ENCODE measurements at places on chromosomes 1 and 21. TPM values are rescaled to one million over a fixed set of nuclear protein-coding genes. Genes with fewer than 3 reads are reported as not detected.
A peak's percentile ranks its signal among the peaks of the same experiment; 100 is the strongest.

DNA sequence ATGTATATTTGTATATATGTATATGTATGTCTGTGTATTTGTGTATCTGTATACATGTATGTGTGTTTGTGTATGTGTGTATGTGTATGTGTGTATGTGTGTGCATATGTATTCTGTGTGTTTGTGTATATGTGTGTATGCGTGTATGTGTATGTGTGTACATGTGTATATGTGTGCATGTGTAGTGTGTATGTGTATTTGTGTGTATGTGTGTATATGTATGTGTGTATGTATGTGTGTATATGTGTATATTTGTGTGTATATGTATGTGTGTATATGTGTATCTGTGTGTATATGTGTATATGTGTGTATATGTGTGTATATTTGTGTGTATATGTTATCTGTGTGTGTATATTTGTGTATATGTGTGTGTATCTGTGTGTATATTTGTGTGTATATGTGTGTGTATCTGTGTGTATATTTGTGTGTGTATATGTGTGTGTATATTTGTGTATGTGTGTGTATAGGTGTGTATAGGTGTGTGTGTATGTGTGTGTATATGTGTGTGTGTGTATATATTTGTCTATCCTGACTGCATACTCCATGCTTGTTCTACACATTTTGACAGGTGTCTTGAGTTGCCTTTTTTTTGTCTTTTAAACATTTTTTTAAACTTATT lies 101.5 kb downstream of the SCCPDH start:
- no peaks in the 10 kb centered on the region for H3K4me1 ChIP-seq
- H3K27ac ChIP-seq: no peak overlapping the region
- H3K27me3 ChIP-seq: no peaks in the 10 kb centered on the region
- H3K36me3 ChIP-seq: no peaks in the 10 kb centered on the region

GRCh38 chr21:35559829-35560225 lies 500.5 kb downstream of the SETD4 start:
- no peak for DNase-seq
- H3K27me3 ChIP-seq: no peaks in the 10 kb centered on the region

- H3K27ac ChIP-seq: no peak overlapping the region
- H3K36me3 ChIP-seq: no peaks in the 10 kb centered on the region
- no peaks in the 10 kb centered on the region for H3K27me3 ChIP-seq
These were observed 488.1 kb upstream of the PRMT6 start for GRCh38 chr1:106568201-106568974.

GRCh38 chr1:66132324-66132723 lies 339.6 kb downstream of the PDE4B start:
- H3K27me3 ChIP-seq: no peaks in the 10 kb centered on the region
- no peaks in the 10 kb centered on the region for H3K36me3 ChIP-seq

DNA sequence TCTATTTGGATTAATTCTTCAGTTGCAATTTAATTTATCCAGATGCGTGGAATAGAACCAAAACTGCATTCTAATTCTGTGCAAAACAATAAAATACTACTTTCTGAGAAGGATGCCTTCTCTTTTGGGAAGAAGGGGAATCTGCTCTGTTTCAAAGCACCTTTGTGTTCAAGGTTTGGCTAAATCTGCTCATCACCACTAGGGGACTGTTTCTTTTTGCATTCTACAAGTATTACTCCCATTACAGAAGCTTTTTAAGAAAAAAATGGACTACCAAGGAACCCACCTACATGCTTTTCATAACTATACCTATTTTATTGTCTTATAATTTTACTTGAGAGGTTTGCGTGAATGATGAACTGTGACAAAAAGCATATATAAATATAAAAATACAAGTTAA lies 18.2 kb downstream of the MRPS6 start:
- H3K27me3 ChIP-seq: no peaks in the 10 kb centered on the region
- no peak overlapping the region for H3K4me3 ChIP-seq
- peaks cover 6% of the 10 kb centered on the region for H3K36me3 ChIP-seq
- DNase-seq: peak; percentile 23
- H3K27ac ChIP-seq: no peak overlapping the region

GRCh38 chr1:201261771-201262547 lies 21.3 kb upstream of the PKP1 start:
- no peak overlapping the region for H3K27ac ChIP-seq
- no peaks in the 10 kb centered on the region for H3K36me3 ChIP-seq
- no peak overlapping the region for H3K4me3 ChIP-seq
- peaks cover 4% of the 10 kb centered on the region for H3K4me1 ChIP-seq
- peaks cover 22% of the 10 kb centered on the region for H3K27me3 ChIP-seq

GRCh38 chr1:54623216-54624007 lies at the start of gene FAM151A:
TSS of gene FAM151A (minus strand) at chr1:54623525. CDS start at chr1:54623395, 130 bp downstream.
- no peak within 1 kb of the TSS for H3K27ac ChIP-seq
- no peak within 1 kb of the TSS for H3K4me3 ChIP-seq
- H3K4me1 ChIP-seq: peaks cover 5% of the 10 kb centered on the region
- no peaks in the 10 kb centered on the region for H3K27me3 ChIP-seq

- H3K27ac ChIP-seq: no peak overlapping the region
- peaks cover 40% of the 10 kb centered on the region for H3K4me1 ChIP-seq
- H3K36me3 ChIP-seq: no peaks in the 10 kb centered on the region
- DNase-seq: no peak
- H3K4me3 ChIP-seq: peak overlapping the region; percentile 22
- peaks cover 6% of the 10 kb centered on the region for H3K27me3 ChIP-seq
These were observed 6.5 kb upstream of the SEMA4A start for GRCh38 chr1:156146769-156147405.

DNA sequence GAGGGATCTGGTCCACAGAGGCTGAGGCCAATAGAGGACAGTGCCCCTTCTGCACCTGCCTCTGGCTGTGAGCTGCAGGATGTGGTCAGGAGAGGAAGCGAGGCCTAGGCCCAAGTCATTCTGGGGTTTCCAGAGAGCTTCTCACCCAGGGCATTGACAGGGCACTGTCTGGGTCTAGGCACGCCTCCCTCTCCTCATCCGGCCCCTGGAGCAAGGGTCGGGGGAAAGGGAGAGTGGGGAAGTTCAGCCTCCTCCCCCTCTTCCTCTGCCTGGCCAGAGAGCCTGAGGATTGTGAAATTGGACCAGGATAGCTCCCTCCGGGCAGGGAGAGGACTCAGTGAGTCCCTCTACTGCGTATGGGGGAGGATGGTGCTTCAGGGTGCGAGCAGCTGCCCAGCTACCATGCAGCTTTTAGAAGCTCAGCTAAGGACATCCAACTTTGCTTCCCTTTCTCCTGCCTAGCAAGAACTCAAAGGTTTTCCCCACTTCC lies 6.3 kb upstream of the INAVA start:
- no peaks in the 10 kb centered on the region for H3K36me3 ChIP-seq
- H3K4me1 ChIP-seq: peaks cover 29% of the 10 kb centered on the region
- no peak overlapping the region for H3K4me3 ChIP-seq
- no peaks in the 10 kb centered on the region for H3K27me3 ChIP-seq
- DNase-seq: peak; percentile 16
- no peak overlapping the region for H3K27ac ChIP-seq

- H3K4me1 ChIP-seq: no peaks in the 10 kb centered on the region
- H3K4me3 ChIP-seq: no peak overlapping the region
- H3K36me3 ChIP-seq: no peaks in the 10 kb centered on the region
These were observed 316.9 kb downstream of the CTH start for GRCh38 chr1:70727886-70728489.

DNA sequence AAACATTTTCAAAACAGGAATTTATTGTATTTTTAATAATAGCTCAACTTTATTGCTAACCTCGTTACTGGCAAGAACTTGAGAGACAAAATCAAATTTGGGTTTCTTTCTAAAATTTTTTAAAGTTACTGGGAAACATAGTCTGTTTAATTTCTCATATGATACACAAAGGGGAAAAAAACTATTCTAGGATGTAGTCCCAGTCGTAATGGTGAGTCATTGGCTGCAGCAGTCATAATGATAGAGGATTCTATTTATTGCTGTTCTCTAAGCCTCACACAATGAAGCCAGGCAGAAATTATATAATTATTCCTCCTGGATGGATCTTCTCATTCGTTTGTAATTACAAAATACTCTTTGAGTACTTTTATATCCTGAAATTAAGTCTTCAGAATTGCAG lies 326.5 kb upstream of the SGIP1 start:
- no peaks in the 10 kb centered on the region for H3K27me3 ChIP-seq
- H3K27ac ChIP-seq: no peak overlapping the region
- DNase-seq: no peak
- no peaks in the 10 kb centered on the region for H3K4me1 ChIP-seq
- H3K4me3 ChIP-seq: no peak overlapping the region

DNA sequence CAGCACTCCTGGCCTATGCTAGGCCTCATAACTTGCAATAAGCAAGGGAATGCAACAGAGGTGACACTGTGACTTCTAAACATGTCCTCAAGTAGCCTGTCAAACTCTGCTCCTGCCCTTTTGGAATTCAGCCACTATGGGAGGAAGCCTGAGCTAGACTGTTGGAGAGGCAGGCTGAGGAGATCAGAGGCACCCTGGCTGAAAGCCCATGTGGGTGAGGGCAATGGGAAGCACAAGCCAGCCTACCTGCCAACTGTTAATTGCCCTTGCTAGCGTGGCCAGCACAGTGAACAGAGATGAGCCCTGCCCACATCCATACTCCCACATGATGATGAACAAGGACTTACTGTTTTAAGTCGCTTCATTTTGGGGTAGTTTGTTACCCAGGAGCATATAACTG lies 17.7 kb downstream of the GNB1 start:
- H3K4me1 ChIP-seq: no peaks in the 10 kb centered on the region
- H3K27me3 ChIP-seq: no peaks in the 10 kb centered on the region
- no peaks in the 10 kb centered on the region for H3K36me3 ChIP-seq
- no peak for DNase-seq

DNA sequence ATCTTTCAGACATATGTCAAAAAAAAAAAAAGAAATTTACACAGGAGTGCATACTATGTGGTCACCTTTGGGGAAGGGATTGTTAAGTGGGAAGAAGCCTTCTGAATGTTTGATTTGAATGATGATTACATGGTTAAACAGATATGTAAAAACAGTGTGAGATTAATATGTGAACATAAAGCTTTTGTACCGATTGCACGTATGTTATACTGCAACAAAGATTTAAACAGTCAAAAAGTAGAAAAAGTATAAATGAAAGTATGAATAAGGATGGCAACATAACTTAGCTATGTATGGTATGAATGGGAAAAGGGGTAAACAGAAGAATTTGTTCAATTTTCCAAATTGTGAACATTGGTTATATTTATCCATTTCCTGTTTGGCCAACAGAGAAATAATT lies 10.0 kb upstream of the PLPP3 start:
- no peaks in the 10 kb centered on the region for H3K27me3 ChIP-seq
- DNase-seq: no peak
- H3K36me3 ChIP-seq: no peaks in the 10 kb centered on the region
- H3K4me3 ChIP-seq: no peak overlapping the region

DNA sequence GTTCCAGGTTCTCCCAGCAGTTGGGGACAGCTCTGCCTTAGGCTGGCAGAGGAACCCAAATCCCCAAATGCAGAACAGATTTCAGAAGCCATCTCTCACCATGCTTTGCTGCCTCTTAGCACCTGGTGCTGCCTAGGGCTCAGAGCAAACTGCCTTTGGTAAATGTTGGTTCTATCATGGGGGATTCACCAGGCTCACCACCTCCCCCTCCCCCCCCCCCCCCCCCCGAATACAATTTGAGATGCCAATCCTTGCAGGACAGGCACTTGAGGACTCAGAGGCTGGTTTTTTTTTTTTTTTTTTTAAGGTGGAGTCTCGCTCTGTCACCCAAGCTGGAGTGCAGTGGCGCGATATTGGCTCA lies 447 bp upstream of the PAQR6 start:
- H3K27me3 ChIP-seq: no peaks in the 10 kb centered on the region
- no peak for DNase-seq
- H3K36me3 ChIP-seq: no peaks in the 10 kb centered on the region
- no peak overlapping the region for H3K4me3 ChIP-seq
- peak overlapping the region; percentile 80 for H3K27ac ChIP-seq
- peaks cover 6% of the 10 kb centered on the region for H3K4me1 ChIP-seq

DNA sequence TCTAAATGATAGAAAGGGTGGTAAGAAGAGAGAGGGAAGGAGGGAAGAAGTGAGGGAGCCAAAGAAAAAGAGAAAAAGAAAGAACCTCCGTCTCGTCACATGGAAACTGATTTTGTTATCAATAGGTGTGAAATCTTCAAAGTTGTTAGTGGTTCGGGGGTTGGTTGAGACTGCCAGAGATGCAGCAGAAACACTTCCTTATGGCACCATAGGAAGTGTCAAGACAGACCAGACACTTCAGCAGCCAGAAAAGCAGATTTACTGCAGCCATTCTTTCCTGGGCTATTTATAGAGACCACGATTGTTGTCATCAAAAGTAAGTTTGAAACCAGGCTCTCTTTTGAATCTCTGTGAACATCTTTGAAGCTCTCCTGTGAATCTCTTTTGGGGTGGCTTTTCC lies 150.5 kb downstream of the PLPPR5 start:
- no peak overlapping the region for H3K27ac ChIP-seq
- no peak overlapping the region for H3K4me3 ChIP-seq
- no peaks in the 10 kb centered on the region for H3K36me3 ChIP-seq
- H3K4me1 ChIP-seq: no peaks in the 10 kb centered on the region
- H3K27me3 ChIP-seq: no peaks in the 10 kb centered on the region
- DNase-seq: no peak

- peak overlapping the region; percentile 14 for H3K4me3 ChIP-seq
- DNase-seq: no peak
- H3K27me3 ChIP-seq: peaks cover 93% of the 10 kb centered on the region
- H3K36me3 ChIP-seq: no peaks in the 10 kb centered on the region
- H3K4me1 ChIP-seq: peaks cover 68% of the 10 kb centered on the region
These were observed 490 bp upstream of the FAM110D start for GRCh38 chr1:26158271-26158907.

DNA sequence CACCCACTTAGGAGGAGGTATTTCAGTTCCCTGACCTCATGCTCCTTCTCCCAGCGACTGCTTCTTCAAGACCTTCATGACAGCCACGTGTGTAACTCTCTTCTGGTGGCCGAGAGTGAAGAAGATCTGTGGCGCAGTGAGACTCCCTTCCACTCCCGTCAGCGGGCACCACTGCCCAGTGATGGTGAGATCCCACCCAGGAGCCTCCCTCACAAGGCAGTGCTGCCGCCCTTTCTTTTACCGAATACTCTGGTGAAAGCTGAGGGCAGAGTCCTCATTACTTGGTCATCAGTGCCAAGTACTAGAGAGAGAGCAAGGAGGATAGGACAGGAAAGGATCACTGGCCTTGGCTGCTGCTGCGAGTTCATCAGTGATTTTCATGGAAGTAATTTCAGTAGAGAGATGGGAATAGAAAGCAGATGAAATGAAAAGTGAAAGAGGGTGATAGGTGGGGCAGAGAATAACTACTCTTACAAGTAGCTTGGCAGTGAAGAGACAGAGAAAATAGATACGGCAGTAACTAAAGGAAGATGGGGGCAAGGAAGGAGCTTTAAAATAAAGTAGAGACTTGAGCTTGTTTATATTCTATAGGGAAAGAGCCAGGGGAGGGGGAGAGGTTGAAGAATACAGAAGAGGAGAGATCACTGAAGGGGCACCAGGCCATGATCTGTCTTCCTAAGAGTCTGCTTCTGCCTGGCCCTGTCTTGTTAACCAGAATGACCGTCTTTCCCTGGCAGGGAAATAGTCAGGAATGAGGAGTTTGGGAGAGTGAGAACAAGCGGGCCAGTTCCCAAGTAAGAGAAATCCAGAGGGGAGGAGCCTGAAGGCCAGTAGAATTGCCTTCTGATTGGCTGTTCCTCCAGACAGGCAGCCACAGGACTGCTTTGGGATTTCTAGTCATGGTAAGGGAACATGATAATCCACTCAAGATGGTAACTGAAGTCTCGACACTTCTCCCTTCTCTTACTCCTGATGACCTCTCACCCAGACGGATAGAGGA lies 18.3 kb downstream of the HYI start:
- DNase-seq: peak; percentile 46
- H3K4me3 ChIP-seq: no peak overlapping the region
- no peaks in the 10 kb centered on the region for H3K27me3 ChIP-seq
- H3K36me3 ChIP-seq: no peaks in the 10 kb centered on the region
- no peaks in the 10 kb centered on the region for H3K4me1 ChIP-seq
- H3K27ac ChIP-seq: no peak overlapping the region

SAMSN1 gene
- not detected for total RNA-seq

COL9A2 gene
- 3.7 TPM for total RNA-seq

ACTL8 gene
- 0.15 TPM for total RNA-seq

UBL4B gene
- total RNA-seq: not detected

SPRR5 gene
- not detected for total RNA-seq
